ENCODE measurements at places on chromosomes 4 and X.

- DNase-seq = no peak
Measured at GRCh38 chrX:48504261-48504660, 4.5 kb upstream of the PORCN start.

GRCh38 chr4:38695809-38696208, 31.8 kb downstream of the KLF3 start:
- DNase-seq = no peak

DNA sequence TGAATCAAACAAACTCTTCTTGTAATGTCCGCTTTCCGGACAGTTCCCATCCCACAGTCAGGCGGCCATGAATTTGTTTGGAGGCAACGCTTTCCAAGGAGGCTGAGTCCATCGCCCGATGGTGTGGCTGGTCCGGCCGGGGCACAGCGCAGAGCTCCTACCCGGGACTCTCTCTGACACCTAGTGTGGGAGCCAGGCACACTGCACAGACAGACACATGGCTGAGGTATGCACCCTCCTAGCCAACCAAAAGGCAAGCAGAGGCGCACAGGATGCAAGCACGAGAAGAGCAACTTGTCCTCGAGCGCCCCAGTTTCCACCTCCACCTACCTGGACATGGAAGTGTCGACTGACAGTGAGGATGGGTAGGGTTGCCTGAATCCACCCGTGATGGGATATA, 87.5 kb downstream of the LEF1 start:
- DNase-seq = no peak

DNA sequence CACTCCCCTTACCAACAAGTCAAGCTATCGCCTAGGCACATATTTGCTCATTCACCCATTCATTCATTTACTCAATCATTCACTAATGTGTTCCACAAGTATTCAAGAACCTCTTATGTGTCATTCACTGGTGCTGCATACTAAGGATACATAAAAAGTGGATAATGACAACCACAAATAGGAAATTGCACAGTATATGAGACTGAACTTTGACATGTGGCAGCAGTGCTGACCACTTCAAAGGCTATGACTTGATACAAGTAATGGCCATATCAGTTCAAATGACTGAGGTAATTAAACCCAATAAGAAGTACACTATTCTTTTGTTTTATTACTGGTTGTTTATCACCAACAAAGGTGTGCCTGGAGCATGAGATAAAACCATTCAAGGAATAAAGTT, 282.5 kb downstream of the KLHL13 start:
- no peak for DNase-seq

DNA sequence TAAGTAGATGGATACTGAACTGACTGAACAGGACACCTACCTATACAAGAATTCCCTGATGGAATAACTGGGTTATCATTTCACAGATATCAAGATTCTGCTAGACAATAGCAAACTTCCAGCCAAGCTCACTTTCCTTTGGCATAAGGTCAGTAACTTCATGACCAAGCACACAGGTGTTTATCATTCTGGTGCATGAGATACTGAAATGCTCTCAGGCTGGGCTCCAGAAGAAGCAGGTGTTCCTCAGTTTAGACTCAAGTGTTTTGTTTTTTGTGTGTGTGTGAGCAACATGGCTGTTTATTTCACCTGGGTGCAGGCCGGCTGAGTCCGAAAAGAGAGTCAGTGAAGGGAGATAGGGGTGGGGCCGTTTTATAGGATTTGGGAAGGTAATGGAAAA, 201.5 kb upstream of the SPOCK3 start:
- no peak for DNase-seq

- no peak for DNase-seq
Measured at GRCh38 chr4:3294401-3295241, 1.8 kb downstream of the RGS12 start.

- DNase-seq = no peak
Measured at GRCh38 chr4:138611721-138612120, 369.6 kb upstream of the SLC7A11 start.

- no peak for DNase-seq
Measured at GRCh38 chr4:786861-787300, 39.0 kb downstream of the CPLX1 start.

DNA sequence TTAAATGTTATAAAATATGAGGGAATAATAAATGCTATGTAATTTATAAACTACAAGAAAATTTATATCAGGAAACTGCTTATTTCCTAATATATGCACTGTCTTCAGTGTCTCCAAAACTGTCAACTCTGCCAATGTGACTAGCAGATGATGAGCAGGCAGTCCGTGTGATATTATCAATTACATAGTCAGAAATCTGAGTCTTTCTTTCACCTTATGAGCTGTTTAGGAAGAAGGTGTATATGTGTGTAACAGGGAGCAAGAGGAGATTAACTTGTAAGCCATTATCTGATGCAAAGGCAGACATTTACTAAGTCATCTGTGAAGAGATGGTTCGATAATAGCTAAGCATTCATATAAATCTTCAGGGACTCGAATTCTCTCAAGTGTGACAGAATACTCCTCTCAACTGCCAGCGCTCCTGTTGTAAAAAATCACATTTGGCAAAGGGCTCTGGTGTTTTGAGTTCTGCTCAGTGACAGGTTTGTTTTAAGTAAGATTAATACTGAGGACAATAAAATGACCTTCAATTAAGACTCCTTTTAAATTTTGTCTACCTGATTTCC, 79.7 kb downstream of the SNCA start:
- DNase-seq = no peak

DNA sequence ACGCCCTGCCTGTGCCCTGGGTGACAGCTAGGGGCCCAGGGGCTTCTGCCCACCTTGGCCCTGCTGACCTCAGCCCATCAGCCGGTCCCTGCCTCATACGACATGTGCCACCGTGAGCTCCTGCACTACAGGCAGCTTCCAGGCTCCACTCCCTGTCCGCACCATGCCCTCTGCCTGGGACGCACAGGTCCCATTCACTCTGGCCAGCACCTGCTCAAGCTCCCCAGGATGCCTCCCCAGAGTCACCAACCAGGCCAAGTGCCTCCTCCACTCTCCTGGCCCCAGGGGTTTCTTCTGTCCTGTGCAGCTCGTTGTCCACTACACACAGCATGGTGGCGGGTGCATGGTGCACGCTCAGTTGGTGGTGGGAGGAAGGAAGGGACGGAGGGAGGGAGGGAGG, 20.2 kb upstream of the MRFAP1 start:
- DNase-seq = no peak

- no peak for DNase-seq
Measured at GRCh38 chrX:2709556-2709955, 18.5 kb downstream of the CD99 start.

- DNase-seq = no peak
Measured at GRCh38 chr4:47669946-47670345, 167.9 kb downstream of the CORIN start.

- no peak for DNase-seq
Measured at GRCh38 chrX:44871931-44872820, 812 bp upstream of the KDM6A start.

GRCh38 chrX:46208225-46208854, 336.9 kb downstream of the ZNF674 start:
- peak; percentile 64 for DNase-seq

GRCh38 chrX:48474127-48474526, 1.9 kb upstream of the FTSJ1 start:
- peak; percentile 45 for DNase-seq

GRCh38 chrX:123274796-123275195, 90.7 kb downstream of the GRIA3 start:
- no peak for DNase-seq

DNA sequence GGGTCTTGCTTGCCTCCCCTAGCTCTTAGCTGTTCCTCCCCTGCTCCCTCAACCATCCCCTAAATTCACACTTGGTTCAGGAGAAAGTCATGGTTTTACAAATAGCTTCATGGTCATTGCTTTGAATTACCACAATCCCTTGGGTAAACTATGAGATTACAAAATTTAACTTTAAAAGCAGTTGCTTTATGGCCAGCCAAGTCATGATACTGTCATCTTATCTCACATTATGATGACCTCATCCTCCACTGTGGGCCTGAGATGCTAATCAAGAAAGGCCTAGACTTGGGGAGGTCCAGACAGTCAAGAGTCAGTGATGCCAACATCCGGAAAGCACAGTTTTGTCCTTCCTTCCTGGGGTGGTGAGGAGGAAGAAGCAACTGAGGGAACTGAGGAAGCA, 10.5 kb upstream of the FGF16 start:
- DNase-seq = peak; percentile 51

DNA sequence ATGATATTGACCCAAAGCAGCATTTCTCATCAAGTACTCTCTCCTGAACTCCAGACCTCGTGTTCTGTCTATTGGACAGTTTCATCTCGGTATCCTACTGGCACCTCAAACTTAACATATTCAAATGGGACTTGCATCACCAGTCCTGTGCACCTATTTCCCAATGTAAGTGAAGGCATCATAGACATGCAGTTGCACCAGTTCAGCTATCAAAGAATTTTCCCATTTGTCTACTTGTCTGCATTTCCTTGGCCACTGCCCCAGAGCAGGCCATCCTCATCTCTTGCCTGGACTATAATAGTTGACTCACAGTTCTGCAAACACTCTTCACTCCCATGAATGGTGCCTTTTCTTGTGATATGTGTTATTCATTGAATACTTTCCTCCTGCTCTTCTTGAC, 11.3 kb upstream of the LIMCH1 start:
- DNase-seq = no peak

GRCh38 chrX:101693476-101693875, 33.8 kb upstream of the ARMCX2 start:
- no peak for DNase-seq

DNA sequence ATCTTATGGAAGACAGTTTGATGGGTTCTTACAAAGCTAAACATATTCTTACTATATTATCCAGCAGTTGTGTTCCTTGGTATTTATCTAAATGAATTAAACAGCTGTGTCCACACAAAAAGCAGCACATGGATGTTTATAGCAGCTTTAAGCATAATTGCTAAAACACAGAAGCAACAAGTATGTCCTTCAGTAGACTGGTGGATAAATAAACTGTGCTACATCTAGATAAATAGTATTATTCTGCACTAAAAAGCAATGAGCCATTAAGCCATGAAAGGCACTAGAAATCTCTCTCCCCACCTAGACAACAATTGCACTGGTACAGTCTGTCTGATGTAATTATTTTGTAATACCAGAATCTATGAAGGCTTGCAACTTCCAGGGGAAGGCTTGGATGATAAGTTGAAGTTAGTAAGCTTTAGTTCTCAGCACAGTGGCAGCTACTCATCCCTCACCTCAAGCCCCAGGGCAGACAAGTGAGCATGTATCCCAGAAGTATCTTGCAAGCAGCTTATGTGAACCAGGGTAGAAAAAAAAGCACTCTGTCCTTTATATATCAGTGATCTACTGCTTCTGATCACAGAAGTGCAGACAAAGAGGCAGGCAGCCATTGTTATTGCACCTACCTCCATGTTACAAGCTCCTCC, 36.9 kb downstream of the WDR17 start:
- no peak for DNase-seq

DNA sequence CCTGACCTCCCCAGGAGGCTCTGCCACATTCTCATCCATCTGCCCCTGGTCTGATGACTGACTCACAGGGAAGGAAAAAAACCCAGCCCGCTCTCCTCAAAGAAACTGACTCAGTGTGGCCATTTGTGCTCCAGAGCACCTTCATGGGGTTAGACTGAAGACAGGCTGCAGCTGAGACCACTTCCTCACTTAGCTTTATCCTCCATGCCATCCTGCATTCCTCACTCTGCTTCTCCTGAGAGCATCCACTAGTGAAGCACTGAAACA, 35.9 kb upstream of the HPSE start:
- DNase-seq = no peak

DNA sequence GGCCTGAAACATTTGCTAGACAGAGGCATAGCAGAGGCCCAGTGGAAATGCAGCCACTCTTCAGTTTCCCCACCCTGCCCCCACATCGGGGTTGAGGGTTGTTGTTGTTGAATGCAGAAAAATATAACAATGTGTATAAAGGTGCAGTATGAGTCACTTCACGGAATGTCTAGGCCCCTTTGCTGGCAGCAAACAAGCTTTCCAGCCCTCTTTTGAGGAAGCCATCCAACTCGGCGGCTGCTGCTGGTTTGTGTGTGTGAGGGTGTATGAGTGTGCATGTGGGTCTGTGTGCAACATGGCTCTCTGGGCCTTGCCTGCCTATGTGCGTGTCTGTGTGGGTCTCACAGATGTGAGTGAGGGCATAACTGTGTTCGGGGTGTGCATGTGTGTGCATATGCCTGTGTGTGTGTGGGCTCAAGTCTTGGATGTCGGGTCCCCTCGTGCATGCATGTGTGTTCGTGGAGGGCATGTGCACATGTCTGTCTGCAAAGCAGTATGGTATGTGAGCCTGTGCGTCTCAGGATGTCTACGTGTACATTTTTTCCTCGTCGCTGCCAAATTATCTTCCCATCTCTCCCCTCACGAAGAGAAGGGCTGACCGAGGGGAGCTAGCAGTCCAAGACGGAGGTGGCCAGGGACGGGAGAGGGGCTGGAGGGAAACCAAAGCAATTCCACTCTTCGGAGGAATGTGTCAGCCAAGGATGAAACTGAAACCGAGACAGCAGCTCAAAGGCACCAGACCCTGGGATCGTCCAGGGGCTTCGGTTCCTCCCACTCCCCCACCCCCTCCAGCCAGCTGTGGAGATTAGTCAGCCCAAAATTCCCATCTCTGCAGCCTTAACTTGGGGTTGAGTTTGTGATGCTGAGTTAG, 8.4 kb upstream of the ELF4 start:
- DNase-seq = peak; percentile 65

- no peak for DNase-seq
Measured at GRCh38 chr4:40991908-40992307, 222.4 kb downstream of the APBB2 start.

DNA sequence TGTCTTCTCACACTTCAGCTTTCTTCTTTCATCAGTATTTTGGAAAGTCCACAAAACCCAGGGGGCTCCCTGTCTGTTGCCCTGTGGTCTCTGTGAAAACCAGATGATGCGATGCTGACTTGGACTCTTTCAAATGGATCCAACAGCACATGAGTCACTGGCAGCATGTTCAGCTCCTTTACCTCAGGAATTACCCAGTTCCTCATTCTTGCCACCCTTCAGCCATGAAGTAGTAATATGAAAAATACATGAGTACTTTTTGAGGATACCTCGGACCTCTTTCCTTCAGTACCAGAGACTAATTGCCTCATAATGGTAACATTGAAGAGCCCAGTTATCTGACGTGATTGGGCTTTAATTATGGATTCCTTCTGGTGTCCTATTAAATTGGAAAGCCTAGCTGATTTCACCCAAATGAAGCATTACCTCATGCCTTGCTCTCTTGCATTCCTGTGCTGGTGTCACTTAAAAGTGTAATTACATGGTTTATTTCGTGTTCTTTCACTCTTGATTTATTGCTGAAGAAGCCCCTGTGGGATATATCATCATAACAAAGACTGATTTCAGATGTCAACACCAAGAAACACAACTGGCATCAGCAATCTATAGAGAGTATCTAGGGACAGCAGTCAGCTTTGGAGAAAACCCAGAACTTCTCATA, 63.4 kb downstream of the NFKB1 start:
- DNase-seq = peak; percentile 78

- peak; percentile 64 for DNase-seq
Measured at GRCh38 chr4:168560184-168561180, 63.6 kb downstream of the PALLD start.

Measured in fibroblast of skin of scalp (primary cell).